ENCODE measurements at places on chromosomes 6 and 20.
A peak's percentile ranks its signal among the peaks of the same experiment; 100 is the strongest.

GRCh38 chr6:89637960-89638319, 607 bp downstream of the LYRM2 start:
- DNase-seq = no peak
- H3K27ac ChIP-seq = peak overlapping the region; percentile 99
- H3K4me1 ChIP-seq = peaks cover 37% of the 10 kb centered on the region
- H3K36me3 ChIP-seq = peaks cover 70% of the 10 kb centered on the region

- DNase-seq = no peak
- H3K36me3 ChIP-seq = no peaks in the 10 kb centered on the region
- H3K4me1 ChIP-seq = peaks cover 14% of the 10 kb centered on the region
- peaks cover 34% of the 10 kb centered on the region for H3K27me3 ChIP-seq
- no peak overlapping the region for H3K27ac ChIP-seq
These were observed 169.2 kb downstream of the OR2B2 start for GRCh38 chr6:27742833-27743573.

GRCh38 chr6:161333410-161333809, 59.5 kb upstream of the AGPAT4 start:
- H3K4me1 ChIP-seq = no peaks in the 10 kb centered on the region
- DNase-seq = no peak
- peaks cover 4% of the 10 kb centered on the region for H3K27me3 ChIP-seq
- no peak overlapping the region for H3K27ac ChIP-seq

DNA sequence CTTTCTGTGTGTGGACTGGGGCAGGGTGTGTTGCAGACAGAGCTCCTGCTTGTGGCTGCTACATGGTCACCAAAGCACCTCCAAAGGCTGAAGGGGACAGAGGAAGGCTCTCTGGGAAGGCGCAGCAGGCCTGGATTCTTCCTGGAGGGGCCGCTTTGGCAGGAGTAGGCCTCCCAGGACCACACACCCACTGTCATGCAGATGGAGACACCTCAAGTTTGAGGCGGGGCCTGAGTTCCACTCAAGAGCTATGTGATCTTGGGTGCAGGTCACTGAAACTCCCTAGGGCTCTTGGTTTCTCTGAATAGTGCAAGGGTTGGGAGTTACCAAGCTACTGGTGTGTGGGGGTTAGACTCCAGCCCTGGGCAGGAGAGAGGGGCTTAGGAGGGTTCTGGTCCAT, 27.9 kb downstream of the EFCAB8 start:
- no peaks in the 10 kb centered on the region for H3K27me3 ChIP-seq
- H3K36me3 ChIP-seq = peaks cover 6% of the 10 kb centered on the region
- no peaks in the 10 kb centered on the region for H3K4me1 ChIP-seq
- no peak overlapping the region for H3K27ac ChIP-seq
- DNase-seq = no peak

DNA sequence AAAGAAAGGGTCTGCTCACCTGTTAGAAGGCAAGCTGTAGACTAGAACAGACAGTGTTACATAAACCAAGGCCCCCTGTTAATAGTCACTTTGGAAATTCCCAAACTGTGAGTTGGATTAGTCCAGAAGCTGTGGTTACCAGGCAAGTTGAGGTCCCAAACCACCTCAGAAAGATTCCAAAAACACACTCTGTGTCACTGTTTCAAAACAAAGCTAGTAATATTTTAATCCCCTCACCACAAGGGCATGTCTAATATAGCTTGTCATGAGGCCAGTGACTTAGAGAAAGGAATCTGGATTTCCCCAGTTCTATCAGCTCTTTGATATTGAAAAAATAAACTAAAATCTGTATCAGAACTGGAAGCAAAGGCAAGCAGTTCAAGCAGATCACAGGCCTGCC, 244.6 kb downstream of the HAO1 start:
- H3K36me3 ChIP-seq = no peaks in the 10 kb centered on the region
- H3K4me3 ChIP-seq = no peak overlapping the region
- H3K27me3 ChIP-seq = no peaks in the 10 kb centered on the region
- DNase-seq = no peak

DNA sequence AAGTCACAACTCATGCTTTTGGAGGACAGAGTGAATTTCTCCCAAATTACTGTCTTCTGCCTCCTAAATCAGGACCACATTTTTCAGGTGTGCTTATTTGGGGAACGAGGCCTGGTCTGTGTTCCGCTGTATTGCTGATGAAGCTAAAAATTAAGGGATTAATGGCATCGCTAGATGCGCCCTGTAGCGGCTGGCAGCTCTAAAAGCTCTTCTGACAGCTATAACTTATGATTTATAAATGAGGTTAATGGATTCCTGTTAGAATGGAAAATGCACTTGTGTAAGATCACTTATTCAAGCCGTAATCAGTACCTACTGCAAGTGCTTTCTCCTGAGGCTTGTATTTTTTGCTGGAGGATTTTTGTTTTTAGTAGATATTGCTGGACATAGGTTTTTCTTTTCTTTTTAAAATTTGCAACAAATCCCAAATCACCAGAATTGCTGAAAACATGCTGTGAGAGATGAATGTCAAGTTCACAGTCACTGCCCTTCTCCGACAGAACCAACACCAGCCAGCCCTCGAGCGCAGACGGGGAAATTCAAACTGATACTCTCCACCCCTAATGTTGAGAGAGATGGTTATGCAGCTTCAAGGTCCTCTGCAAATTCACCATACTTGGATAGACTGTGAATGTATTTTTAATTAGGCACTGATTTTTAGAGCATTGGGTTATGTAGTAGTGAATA, 49.1 kb downstream of the AKAP12 start:
- H3K4me3 ChIP-seq = no peak overlapping the region
- H3K36me3 ChIP-seq = no peaks in the 10 kb centered on the region
- H3K27ac ChIP-seq = peak overlapping the region; percentile 58
- no peak for DNase-seq
- peaks cover 39% of the 10 kb centered on the region for H3K4me1 ChIP-seq
- peaks cover 61% of the 10 kb centered on the region for H3K27me3 ChIP-seq

DNA sequence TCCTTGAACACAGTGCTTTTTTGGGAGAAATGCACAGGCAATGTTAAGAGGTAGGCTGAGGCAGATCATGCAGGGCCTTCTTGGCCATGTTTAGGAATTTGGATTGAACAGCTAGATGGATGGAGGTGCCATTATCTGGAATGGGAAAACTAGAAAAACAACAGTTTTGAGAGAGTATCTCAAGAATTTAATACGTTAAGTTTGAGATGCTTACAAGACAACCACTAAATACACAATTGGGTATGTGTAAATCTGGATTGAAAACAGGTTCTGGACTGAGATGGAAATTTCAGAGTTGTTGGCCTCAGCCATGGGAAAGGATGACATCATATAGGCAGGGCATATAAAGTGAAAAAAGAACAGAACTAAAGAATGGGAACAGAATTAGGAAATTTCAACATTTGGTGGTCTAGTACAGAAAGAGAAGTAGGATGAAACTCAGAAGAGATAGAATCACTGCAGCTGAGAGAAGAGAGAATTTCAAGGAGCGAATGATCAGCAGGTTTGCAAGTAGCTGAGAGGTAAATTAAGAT, 37.1 kb downstream of the NCOA7 start:
- peaks cover 26% of the 10 kb centered on the region for H3K36me3 ChIP-seq
- no peak for DNase-seq
- H3K27me3 ChIP-seq = no peaks in the 10 kb centered on the region
- H3K4me3 ChIP-seq = no peak overlapping the region
- H3K4me1 ChIP-seq = peaks cover 56% of the 10 kb centered on the region

DNA sequence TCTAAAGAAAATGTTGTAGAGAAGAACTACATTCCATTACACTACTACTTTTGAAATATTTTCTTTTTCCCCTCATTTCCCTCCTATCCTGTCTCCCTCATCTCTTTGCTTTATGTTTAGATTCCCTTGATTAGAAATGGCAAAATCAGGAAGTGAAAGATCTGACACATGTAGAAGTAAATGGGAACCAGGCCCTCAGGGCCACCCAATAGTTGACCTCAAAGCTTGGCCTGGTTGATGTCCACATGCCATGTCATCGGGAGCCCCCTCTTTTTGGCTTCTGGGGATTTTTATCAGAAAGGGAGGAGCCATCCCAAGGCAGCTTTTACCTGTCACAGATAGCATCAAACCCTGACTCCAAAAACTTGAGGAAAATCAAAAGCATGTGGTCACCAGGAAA, 168.3 kb upstream of the ECI2 start:
- no peak overlapping the region for H3K4me3 ChIP-seq

GRCh38 chr6:131251590-131252199, 116.4 kb downstream of the AKAP7 start:
- peaks cover 47% of the 10 kb centered on the region for H3K4me1 ChIP-seq
- H3K27ac ChIP-seq = no peak overlapping the region
- DNase-seq = no peak
- no peak overlapping the region for H3K4me3 ChIP-seq

DNA sequence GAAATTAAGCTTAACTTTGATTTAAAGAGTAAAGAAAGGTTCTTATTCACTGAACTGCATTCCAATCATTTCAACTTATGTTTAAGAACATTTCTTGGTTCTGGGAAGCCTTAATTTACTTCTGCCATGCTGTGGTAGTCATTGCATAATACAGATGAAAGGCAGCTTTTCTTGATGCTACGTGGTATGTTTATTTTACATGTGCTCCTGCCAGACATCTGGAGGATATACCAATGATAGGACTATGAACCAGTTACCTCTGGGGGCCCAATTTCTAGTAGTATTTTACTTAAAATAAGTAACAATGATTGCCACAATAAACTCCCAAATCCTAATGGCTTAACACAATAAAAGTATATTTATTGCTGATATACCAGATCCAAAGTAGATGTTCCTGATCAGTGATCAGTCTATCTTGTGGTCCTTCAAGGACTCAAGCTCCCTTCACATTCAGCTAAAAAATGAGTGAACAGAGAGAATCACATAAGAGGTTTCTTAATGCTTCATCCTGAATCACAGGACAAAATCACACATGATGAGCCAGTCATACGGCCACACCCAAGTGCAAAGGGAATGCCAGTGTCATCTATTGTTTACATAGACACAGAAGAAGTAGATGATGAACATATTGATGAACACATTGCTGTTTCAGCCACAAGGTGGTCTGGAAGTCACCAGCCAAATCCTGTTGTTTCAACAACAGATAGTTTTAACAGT, 56.5 kb upstream of the CCN2 start:
- no peaks in the 10 kb centered on the region for H3K27me3 ChIP-seq
- no peak for DNase-seq
- H3K27ac ChIP-seq = no peak overlapping the region
- H3K36me3 ChIP-seq = no peaks in the 10 kb centered on the region
- H3K4me1 ChIP-seq = no peaks in the 10 kb centered on the region
- no peak overlapping the region for H3K4me3 ChIP-seq

GRCh38 chr6:32082935-32083334, 26.2 kb downstream of the TNXB start:
- no peak overlapping the region for H3K27ac ChIP-seq
- no peaks in the 10 kb centered on the region for H3K36me3 ChIP-seq
- H3K4me1 ChIP-seq = peaks cover 11% of the 10 kb centered on the region

DNA sequence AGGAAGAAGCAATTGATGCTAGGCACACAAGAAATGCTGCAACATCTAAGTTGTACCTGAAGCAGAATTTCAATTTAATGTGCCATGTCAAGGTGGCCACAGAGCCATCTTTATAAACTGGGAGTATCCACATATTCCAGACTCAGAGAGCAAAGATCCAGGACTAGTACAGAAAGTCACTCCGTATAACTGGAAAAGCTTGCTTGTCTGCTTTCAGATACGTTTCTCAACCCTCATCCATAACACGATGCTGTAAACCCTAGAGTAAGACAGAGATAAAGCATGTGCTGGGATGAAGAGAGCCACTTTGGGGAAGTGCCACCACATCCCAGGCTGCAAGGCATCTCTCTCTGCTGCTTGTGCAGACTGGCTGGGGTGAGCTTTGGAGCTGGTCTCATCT, 134.7 kb downstream of the PACRG start:
- H3K27me3 ChIP-seq = no peaks in the 10 kb centered on the region
- no peak overlapping the region for H3K27ac ChIP-seq
- no peak for DNase-seq
- H3K4me3 ChIP-seq = no peak overlapping the region
- H3K36me3 ChIP-seq = no peaks in the 10 kb centered on the region
- H3K4me1 ChIP-seq = no peaks in the 10 kb centered on the region

- DNase-seq = no peak
- H3K27ac ChIP-seq = peak overlapping the region; percentile 3
- no peaks in the 10 kb centered on the region for H3K27me3 ChIP-seq
- no peak overlapping the region for H3K4me3 ChIP-seq
These were observed 66.6 kb upstream of the CCN6 start for GRCh38 chr6:111987295-111987694.

DNA sequence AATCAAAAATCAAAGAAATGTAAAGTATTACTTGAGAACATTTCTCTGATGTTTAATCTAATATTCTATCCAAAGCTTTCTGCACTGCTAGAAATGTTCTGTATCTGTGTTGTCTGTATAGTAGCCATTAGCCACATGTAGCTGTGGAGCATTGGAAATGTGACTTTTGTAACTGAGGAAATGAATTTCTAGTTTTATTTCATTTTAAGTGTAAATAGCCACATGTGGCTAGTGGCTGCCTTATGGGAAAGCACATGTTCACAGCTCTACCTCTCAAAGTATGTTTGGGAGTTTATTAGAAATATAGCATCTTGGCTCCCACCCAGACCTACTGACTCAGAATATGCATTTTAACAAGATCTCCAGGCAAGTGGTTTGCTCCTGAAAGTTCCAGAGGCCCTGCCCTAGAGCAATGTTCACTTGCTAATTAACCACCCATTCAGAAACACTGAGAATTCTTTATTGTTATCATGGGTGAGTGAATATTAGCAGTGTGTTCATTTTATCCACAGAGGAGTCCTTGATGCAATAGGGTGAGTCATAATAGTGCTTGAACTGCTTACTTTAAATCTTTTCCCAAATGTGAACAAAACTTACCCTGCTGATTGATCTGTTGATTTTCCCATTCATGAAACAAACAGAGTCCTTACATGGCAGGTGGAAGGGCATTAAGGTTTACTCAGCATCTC, 282.7 kb downstream of the PLCB1 start:
- no peaks in the 10 kb centered on the region for H3K27me3 ChIP-seq
- no peak for DNase-seq
- H3K27ac ChIP-seq = no peak overlapping the region
- H3K36me3 ChIP-seq = no peaks in the 10 kb centered on the region

DNA sequence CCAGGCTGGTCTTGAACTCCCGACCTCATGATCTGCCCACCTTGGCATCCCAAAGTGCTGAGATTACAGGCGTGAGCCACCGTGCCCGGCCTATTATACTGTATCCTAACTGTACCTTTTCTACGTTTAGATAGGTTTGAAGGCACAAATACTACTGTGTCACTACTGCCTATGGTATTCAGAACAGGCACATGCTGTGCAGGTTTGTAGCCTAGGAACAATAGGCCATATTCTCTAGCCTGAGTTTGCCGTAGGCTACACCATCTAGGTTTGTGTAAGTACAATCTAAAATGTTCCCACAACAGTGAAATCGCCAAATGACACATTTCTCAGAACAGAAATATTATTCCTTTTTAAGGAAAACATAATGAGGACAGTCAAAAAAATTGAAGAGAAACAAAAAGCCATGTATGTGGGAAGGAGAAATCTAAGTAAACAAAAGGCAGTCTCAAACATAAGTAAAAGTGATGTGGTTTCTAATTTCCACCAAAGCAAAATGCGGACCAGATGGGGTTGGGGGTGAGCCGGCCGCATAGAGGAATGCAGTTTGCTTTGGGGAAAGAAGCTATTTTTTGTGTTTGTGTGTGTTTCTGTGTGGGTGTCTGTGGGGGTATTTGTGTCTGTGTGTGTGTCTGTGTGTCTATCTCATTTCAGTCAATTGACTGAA, 192.6 kb upstream of the SALL4 start:
- H3K4me3 ChIP-seq = no peak overlapping the region
- H3K27ac ChIP-seq = no peak overlapping the region

- peaks cover 32% of the 10 kb centered on the region for H3K4me1 ChIP-seq
- peaks cover 5% of the 10 kb centered on the region for H3K27me3 ChIP-seq
- DNase-seq = peak; percentile 73
- H3K4me3 ChIP-seq = peak overlapping the region; percentile 81
- no peaks in the 10 kb centered on the region for H3K36me3 ChIP-seq
These were observed 5.1 kb downstream of the GABBR1 start for GRCh38 chr6:29627755-29628418.
